Activated CD8-positive, alpha-beta memory T cell treated with anti-CD3 and anti-CD28 coated beads, Interleukin-2, amount 50 U/mL, for 4 hours (primary cell): ENCODE measurements at places on chromosomes 6 and 20.

GRCh38 chr6:91575032-91575431 lies 988.2 kb upstream of the MAP3K7 start:
- no peak for DNase-seq

- no peak for DNase-seq
These were observed 10.0 kb upstream of the FAM210B start for GRCh38 chr20:56348746-56349145.

- DNase-seq = no peak
These were observed 33.6 kb upstream of the ID4 start for GRCh38 chr6:19803331-19804204.

DNA sequence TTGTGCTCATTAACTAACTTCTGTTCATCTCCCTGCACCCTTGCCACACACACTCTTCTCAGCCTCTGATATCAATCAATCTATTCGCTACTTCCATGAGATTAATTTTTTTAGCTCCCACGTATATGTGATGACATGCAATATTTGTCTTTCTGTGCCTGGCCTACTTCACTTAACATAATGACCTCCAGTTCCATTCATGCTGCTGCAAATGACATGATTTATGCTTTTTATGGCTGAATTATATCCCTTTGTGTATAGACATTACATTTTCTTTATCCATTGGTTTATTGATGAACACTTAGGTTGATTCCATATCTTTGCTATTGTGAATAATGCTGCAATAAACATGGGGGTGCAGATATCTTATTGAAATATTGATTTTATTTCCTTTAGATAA lies 50.8 kb upstream of the SPTLC3 start:
- DNase-seq = no peak

- DNase-seq = no peak
These were observed 9.9 kb downstream of the SMOC2 start for GRCh38 chr6:168450917-168451316.

- no peak for DNase-seq
These were observed 47.1 kb downstream of the SNAI1 start for GRCh38 chr20:50029697-50030461.

DNA sequence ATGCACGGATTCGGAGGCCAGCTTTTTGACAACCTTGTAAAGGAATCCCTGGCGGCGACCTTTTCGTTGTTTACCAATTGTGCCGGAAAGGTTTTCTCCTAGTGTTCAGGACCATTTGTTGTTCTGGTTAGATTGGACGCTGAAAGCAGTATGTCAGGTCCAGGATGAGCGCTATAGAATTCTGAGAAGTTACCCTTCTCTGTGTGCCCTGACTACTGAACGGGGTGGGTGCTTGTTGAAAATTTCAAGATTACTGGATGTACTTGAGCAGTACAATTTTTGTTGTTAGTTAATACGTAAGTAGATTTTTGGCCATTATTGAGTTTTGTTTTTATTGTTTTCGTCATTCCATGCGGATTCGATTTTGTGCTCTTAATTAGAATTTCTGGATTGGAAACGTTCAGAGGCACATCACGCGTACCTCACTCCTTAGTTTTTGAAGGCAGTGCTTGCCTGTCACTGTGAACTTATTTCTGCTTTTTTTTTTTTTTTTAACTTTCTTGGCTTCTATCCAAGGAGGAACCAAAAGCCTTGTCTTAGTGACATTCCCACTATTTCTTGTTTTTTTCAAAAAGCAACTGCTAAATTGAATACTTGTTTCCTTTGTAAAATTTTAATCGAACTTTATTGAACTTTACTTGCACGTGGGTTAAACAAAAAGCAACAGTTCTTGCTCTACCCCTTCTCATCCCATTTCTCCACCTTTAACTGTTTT lies 898 bp downstream of the XRN2 start:
- no peak for DNase-seq

DNA sequence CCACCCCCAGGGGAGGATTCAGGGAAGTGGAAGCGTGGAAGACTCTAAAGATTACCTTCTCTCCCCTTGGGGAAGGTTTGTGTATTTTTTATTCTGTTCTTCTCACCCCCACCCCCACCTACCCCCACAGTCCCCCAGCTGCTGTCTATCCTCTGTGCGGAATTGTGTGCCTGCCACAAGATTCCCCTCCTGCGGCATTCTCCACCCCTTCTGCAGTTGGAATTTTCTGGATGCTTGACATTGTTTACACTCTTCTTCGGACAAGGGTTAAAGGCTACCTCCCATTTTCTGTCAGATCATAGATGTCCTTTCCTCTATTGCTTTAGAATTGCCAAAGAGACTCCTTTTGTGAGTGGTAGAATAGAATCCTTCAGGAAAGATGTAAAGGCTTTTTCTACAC lies 60.4 kb upstream of the EDN3 start:
- no peak for DNase-seq

DNA sequence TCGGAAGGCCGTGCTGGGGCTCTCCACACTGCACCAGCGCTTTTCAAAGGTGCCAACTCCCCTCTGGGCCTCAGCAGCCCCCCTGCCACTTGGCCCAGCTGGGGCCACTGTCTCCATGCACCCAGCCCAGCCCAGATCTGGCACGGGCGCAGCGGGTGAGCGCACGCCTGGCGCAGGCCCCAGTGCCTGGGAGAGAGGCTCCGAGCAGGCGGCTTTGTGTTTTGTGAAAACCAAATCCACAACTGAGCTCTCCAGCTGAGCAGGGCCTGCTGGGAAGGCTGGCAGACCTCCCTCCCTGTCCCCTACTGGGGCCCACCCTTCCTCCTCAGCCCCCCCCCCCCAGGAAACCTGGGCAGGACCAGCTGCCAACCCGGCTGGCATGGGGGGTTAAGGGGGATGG lies 17.0 kb downstream of the MDGA1 start:
- no peak for DNase-seq

GRCh38 chr6:36968266-36968977 lies 13.9 kb downstream of the PI16 start:
- no peak for DNase-seq

DNA sequence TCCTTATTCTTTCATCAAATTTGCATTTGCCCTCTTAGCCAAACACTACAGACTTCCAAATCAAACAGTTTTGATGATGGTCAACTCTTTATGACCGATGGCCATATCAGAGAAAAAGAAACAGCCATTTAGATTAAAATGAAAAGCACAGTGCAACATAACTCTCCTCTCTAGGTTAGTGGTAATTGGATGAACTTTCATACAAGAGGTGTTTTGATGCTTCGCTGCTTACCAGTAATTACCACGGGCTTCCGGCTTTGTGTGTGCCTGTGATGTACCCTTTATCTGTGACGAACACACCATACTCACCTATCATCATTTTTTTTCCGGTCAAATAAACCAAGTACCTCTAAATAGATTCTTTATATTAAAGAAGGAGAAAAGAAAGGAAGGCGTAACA lies 181.8 kb downstream of the FOXA2 start:
- no peak for DNase-seq

DNA sequence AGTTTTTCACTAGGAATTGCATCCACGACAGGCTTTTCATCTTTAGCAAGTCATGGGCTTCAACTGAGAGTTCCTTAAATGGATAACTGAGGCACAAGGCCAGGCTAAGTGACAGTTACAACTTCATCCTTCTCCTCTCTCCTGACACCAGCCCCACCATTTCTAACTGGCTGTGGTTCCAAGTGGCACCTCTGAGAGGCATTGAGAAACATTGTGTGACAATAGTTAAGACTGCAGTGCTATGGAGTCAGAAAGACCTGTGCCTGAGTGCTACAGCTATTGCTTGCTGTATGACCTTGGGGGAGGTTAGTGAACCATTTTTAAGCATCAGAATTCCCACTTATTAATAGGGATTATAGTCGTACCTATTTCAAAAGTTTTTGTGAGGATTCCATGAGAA lies 26.2 kb upstream of the MLIP start:
- DNase-seq = no peak

- DNase-seq = peak; percentile 80
These were observed 20.4 kb downstream of the WFDC3 start for GRCh38 chr20:45771182-45771759.

DNA sequence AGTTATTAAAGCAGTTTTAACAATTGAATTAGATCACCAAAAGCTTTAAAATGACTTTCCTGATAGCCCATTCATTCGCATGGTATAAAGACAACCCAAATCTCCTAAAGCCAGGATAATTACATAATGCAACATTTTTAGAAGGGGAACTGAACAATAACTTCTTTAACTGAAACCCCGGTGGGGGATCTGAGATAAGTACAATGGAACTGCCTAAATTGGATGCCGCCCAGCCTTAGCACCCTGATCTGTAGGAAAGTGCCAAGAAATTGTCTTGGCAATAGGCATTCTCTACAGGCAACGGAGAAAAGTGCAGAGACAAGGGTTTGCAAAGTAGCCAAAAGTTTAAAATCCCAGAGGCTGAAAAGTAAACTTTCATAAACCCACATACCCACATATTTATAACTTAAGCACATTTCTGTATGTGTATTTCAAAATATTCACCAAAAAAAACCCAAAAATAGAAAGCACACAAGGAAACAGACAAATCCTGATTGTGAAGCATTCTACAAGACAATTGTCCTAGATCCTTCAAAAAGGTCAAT lies 98.8 kb upstream of the BEND6 start:
- no peak for DNase-seq

- DNase-seq = peak; percentile 30
These were observed 19.5 kb upstream of the FAM8A1 start for GRCh38 chr6:17580518-17581048.

DNA sequence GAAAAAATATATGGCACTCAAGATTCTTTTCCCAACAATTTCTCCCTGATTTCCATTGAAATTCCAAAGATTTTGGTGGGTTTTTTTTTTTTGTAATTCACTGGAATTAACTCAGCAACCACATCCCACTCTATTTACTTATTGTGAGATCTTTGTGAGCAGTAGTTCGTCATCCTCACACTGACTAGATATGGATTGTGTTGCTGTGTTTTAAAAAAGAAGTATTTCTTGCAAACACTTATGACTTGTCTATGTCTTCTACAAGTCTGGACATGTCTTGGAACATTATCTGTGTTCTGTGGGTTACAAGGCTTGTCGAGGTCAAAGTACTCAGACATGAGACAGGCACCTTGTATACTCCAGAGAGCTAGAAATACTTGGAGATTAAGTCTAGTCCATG lies 7.3 kb upstream of the TENT5A start:
- no peak for DNase-seq

- peak; percentile 51 for DNase-seq
These were observed 2.0 kb upstream of the KCNB1 start for GRCh38 chr20:49484180-49485140.

- DNase-seq = no peak
These were observed 301.2 kb downstream of the RNGTT start for GRCh38 chr6:88662163-88662580.

DNA sequence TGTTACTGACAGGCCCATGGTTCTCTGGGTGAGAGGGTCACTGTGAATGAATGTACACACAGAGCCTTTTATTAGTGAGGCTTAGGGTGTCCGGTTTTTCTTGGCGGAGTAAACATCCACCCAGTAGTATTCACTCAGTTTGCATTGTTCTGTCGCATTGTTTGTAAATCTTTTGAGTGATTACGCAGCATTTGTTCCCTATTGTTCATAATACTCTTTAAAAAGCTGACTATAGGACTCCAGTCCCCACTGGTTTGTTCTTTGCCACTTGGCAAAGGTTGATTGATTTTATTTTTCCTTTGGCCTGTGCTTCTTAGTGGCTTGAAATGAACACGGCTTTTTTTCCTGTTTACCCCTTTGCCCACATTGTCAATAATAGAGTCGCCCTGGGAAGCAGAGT lies 130.1 kb upstream of the ESR1 start:
- DNase-seq = no peak

GRCh38 chr6:116371120-116371917 lies 572 bp downstream of the DSE start:
- peak; percentile 43 for DNase-seq

DNA sequence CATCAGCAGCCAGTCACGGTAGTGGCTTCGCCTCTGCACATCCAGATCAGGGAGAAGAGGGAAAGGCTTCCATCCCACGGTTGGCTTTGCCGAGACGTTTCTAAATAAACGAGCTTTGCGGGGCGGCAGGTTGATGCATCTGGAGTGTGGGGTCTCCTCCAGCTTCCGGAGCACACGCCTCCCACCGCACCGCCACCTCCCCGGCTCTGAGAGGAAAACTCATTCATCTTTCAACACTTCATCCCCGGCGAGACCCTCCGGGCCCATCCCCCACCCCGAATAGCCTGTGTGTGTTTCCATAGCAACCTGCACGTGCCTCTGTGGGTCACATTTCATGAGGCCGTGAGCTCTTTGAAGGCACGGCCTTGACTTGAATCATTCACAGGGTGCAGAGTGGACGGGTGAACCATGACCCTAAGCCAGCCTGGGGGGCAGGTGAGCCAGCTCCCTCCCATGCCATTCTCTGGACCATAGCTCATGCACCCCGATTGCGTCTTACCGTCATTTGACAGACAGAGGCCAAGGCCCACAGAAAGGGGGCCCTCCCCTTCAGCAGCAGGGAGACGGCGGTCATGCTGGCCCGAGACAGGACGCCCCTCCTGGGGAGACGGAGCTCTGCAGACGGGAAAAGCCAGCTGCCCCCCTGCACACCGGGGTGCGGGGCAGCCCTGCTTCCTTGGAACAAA lies 16.2 kb upstream of the CHRNA4 start:
- no peak for DNase-seq

GRCh38 chr6:64812138-64812537 lies 894.9 kb downstream of the EYS start:
- no peak for DNase-seq

- DNase-seq = no peak
These were observed 20.9 kb downstream of the HIVEP1 start for GRCh38 chr6:12032783-12033573.

DNA sequence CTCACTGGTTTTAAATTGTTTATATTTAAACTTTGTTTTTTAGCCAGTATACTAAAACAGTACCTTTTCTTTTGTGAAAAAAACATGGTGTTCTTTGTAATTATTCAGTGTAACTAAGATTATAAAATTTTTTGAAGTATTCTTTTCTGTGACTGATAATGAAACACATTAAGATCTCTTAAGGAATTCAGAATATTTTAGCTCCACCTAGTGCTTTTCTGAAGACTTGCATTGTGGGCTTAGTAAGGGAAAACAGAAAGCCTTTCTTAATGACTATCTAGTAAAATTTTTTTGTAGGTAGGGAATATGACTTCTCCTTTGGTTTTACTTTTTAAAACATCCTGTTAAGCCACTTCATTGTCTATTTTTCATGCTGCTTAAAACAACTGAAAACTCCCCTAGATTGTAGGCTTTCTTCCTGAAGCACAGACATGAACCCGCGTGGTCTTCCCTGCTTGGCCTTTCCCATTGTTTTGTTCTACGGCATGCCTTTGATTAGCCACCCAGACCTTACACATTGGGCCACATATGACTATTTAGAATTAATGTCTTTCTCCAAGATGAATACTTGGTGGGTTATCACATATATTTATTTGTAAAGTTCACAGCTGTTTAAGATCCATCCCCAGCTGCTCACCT lies 72.1 kb downstream of the AFDN start:
- no peak for DNase-seq

GRCh38 chr6:88609983-88610382 lies 353.4 kb downstream of the RNGTT start:
- no peak for DNase-seq
